ENCODE measurements at places on chromosomes 6 and 20. TPM values are rescaled to one million over a fixed set of nuclear protein-coding genes. Genes with fewer than 3 reads are reported as not detected.

LTA gene
- total RNA-seq: not detected

NFKBIE gene
- total RNA-seq: 12.4 TPM

PPP1R3D gene
- 1.2 TPM for total RNA-seq

NUP153 gene
- total RNA-seq: 25.3 TPM

TMC2 gene
- total RNA-seq: not detected

TP53TG5 gene
- total RNA-seq: not detected

ASCC3 gene
- 19.1 TPM for total RNA-seq

RGL2 gene
- 17.5 TPM for total RNA-seq

MYO6 gene
- total RNA-seq: 2.9 TPM

TSPO2 gene
- total RNA-seq: not detected

GRCh38 chr6:7391151-7391550 is 1.5 kb downstream of the RIOK1 start:
- no peak for DNase-seq

GRCh38 chr6:133502441-133503335 is 261.5 kb downstream of the EYA4 start:
- DNase-seq: peak; percentile 78

DNA sequence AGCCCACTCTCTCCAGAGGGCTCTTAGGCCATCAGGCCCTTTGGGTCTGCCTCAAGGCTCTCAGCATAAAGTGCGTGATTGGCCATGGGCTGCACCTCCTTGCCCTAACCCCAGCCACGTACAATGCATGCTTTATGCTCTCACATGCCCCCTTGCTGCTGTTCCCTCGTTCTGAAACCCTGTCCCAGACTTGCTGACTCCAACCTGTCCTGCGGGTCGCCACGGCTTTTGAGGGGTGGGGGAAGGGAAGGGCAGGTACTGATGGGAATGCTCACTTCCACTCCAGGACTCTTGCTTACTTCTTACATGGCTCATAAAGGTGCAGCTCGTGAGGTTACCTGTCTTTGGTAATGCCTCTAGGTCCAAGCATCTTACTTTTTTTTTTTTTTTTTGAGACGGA is 6.0 kb downstream of the ARMC12 start:
- DNase-seq: no peak

- DNase-seq: peak; percentile 82
Measured at GRCh38 chr6:1917626-1918371, 308.1 kb downstream of the FOXC1 start.

DNA sequence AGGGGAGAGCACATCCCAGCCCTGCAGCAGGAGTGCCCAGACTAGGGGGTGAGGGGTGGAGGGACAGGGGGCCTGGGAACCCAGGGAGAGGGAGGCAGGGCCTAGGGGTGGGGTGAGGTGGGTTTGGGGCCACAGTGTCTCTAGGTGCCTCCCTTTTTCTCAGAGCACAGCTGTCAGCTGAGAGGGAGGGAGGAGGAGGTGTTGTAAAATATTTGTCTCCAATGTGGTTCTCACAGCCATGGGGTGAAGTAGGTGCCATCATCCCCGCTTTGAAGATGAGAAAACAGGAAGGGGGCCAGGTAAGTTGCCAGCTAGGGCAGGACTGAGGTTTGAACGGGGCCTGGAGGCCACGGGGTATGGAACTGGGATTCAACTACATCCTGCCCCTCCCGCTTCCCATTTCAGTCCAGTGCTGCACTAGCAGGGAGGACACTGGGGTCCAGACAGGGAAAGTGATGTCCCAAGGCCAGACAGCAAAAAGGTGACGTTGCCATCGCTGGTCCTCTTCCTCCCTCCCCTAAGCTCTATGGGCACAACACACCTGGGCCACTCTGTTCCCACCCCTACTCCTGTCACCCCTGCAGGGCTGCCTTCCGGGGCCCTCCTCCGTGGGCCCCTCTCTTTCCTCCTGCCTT is 20.3 kb downstream of the PACSIN1 start:
- DNase-seq: no peak

- DNase-seq: no peak
Measured at GRCh38 chr6:150004101-150004782, 21.1 kb downstream of the RAET1L start.

GRCh38 chr6:34696189-34696738 is 303 bp downstream of the ILRUN start:
- no peak for DNase-seq

GRCh38 chr6:98927534-98927933 is 20.2 kb downstream of the FBXL4 start:
- DNase-seq: no peak

DNA sequence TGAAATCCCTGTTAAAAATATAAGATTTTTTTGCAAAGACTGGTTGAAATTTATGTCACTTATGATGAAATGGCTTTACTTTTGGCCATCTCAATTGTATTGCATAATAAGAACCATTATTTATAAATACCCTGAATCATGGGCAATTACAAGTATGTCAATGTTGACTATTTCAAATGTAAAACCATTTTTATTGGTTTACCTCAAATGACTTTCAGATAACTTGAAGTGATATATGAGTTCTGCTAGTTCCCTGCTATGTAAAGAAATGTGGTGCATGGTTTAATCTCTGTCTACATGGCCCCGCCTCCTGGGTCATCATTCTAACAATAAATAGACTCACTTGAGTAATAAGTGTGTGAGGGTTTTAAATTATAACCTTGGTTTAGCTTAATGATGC is 275.6 kb upstream of the PREP start:
- DNase-seq: no peak

- DNase-seq: no peak
Measured at GRCh38 chr20:37279820-37280219, 9.6 kb upstream of the MANBAL start.

DNA sequence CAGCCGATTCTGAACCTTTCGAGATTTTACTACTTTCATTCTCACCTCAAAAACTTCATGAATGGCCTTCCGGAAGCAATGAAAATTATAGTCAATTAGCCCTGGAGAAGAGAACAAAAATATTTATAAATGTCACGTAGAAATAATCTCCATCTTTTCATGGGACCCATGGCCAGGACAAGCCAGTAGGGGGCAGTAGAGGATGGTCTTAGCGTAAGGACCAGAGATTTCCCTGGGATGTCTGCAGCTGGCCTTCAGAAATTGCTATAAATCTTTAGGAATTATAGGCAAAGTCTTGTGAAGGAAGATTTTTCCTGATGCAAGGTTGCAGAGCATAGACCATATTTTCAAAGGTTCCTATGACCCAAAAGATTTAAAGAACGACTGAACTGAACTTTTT is 15.6 kb upstream of the UBE2J1 start:
- peak; percentile 25 for DNase-seq

DNA sequence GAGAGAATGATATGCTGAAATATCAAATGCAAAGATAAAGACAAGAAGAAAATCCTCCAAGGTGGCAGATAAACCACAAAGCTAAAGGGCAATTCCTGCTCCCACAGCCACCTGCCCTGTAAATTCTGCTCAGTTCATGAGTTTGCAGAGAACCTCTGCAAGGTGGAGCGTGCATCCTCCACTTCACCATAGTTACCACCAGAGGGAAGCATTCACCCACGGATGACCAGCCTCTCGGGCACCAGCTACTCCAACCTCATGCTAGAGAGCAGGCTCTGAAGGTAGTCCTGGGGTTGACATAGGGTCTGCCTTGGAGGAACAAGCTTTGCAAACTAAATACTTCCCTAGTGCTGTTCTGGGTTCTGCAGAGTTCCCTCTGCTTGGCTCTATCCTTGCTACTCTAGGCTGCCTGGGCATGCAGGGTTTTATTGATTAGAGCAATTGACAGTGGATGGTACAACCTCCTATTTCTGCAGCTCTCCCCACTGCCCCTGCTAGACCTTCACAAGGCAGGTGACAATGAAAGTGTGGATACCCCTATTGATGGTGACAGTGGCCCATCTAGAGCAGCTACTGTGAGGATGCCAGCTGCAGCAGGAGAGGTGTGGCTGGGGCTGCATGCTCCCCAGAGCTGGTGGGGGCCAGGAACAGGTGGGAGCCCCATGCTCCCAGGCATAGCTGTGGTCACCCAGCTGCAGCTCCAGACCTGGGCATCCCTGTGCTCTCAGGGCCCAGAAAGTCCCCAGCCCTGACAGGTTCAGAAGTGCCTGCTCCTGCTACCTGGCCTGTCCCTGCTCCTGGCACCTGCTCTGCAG is 51.1 kb downstream of the GGTLC1 start:
- no peak for DNase-seq

DNA sequence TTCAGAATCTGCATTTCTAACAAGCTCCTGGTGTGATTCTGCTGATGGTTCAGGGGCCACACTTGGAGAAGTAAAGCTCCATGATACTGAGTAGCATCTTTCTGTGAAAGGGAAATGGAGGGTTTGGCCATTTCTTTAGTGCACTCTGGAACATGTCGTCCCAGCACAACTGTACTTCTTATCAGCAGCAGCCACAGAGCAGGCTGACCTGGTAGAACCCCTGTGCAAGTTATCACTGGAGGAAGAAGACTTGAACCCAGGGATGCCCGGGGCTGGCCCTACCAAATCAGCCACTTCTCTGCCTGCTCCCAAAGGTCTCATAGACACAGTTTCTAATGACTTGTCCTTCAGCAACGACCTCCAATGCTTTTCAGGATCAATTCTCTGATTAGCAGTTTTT is 354.7 kb upstream of the PLCB4 start:
- DNase-seq: no peak

GRCh38 chr6:92109256-92109655 is 1310.1 kb downstream of the EPHA7 start:
- no peak for DNase-seq

GRCh38 chr6:53912661-53913060 is 117.9 kb downstream of the LRRC1 start:
- no peak for DNase-seq

DNA sequence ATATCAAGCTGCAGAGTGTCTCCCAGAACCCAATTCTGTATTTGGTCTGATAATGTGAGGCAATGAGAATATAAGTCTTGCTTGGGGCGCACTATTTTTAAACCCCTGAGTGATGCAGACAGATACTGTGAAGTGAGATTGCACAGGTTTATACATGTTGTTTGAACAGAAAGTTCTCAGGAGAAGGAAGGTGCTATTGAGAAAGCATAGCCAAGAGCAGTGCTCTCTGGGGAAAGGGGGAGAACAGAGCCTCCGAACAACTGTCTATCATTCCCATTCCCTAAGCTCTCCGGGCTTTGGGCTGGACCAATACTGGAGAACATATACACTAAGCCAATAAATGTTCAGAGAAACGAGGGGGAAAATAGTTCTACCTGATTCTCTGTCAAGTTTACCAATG is 75.8 kb downstream of the PERP start:
- no peak for DNase-seq

GRCh38 chr6:160014869-160015182 is 45.9 kb downstream of the IGF2R start:
- no peak for DNase-seq
